Cardiac fibroblast (primary cell): ENCODE measurements at places on chromosomes 12 and 14.

DNA sequence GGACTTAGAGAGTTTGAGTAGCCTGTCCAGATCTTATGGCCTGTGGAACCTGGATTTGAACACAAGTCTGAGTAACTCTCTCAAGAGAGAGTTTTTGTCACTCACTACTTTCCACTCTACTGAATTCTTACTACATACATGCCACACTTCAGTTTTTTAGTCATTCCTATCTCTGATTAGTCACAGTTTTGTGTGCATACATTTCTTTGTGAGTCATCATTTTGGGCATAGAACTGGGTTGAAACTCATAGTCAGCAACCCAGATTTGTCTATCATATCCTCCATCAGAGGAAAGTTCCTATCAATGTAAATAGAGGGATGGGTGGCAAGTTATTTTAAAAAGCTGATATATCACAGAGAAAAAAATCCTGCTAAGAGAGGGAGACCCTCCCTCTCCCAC lies 42.9 kb downstream of the FLRT2 start:
- DNase-seq: peak; percentile 75

DNA sequence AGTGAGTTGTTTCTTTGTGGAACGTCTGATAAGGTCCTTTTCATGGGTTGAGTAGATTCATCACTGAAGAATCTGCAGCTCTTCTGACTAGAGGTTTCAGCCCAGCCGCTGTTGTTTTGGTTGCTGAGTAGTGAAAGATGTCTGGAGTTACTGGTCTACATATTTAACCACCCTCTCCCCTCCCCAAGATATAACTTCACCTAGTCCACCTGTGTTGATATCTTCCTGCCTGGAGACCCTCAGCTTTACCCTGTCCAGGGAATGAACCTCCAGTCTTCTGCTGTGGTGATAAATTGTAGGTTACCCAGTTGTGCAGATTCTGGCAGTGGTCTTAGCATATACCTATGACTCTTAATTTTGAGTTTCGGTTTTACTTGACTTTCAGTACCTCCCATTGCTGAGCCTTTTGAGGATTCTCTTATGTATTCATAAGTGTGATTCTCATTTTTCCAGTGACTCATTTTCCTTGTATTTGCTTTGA lies 62.9 kb downstream of the CCDC91 start:
- peak; percentile 72 for DNase-seq

GRCh38 chr14:105617201-105617777 lies 90.9 kb downstream of the TMEM121 start:
- DNase-seq: no peak

- no peak for DNase-seq
Measured at GRCh38 chr14:65304963-65305362, 107.6 kb upstream of the FUT8 start.

GRCh38 chr14:21205026-21205677 lies 49.3 kb upstream of the OR5AU1 start:
- no peak for DNase-seq

DNA sequence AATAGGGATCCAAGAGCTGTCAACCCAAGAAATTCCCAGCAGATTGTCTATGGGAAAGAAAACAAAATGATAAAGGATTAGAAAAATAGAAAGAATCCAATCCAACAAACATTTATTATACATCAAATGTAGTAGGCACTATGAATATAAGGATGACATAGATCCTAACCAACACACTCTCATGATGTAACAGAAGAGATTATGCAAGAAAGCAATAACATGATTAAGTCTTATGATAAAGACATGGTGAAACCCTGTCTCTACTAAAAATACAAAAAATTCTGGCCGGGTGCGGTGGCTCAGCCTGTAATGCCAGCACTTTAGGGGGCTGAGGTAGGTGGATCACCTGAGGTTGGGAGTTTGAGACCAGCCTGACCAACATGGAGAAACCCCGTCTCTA lies 2.7 kb downstream of the MED6 start:
- no peak for DNase-seq

- DNase-seq: no peak
Measured at GRCh38 chr12:65759735-65760134, 64.5 kb upstream of the HMGA2 start.

DNA sequence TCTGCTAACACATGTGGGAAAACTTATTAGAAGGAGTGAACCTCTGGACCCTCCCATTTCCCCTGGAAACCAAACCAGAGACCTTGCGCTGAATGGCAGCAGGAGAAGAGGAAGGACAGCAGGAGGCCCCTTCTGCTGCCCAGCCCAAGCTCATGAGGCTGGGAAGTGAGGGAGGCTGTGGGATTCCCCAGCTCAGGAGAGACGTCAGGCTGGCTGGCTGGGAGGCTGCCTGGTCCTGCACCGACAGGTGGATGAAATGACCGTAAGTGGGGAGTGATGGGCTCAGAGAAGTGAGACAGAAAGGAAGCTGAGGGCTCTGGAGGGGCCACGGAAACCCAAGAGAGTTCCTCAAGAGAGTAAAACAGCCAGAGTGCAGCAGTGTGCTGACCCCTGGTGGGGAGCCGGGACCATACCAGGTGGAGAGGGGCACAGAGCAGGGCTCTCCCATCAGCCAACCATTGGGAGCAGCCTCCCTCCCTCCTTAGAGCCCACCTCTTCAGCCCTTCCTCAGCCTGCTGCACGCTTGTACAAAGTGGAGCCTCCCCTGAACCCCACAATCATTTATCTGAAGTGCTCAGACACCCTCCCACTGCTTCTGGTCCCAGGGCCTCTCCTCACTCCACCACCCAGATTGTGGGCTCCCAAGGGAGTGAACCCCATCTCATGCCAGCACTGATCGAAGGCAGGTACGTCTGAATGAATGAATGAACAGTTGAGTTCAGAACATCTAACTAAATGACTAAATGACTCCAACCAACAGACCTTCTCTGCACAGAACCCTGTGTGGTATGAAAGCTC lies 14.0 kb downstream of the TAMALIN start:
- DNase-seq: peak; percentile 49

DNA sequence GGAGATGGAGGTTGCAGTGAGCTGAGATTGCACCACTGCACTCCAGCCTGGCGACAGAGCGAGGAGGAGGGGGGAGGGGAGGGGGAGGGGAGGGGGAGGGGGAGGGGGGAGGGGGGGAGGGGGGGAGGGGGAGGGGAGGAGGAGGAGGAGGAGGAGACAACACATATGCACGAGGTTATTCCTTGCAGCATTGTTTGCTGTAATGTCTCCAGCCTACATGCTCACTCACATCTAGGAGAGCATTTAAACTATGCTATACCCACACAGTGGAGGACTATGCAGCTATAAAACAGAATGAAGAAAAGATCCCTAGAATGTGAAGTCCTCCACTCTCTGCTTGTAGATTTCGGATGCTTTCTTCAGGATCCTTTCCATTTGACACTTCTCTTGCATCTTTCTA lies 3.5 kb upstream of the HIGD1C start:
- DNase-seq: no peak

DNA sequence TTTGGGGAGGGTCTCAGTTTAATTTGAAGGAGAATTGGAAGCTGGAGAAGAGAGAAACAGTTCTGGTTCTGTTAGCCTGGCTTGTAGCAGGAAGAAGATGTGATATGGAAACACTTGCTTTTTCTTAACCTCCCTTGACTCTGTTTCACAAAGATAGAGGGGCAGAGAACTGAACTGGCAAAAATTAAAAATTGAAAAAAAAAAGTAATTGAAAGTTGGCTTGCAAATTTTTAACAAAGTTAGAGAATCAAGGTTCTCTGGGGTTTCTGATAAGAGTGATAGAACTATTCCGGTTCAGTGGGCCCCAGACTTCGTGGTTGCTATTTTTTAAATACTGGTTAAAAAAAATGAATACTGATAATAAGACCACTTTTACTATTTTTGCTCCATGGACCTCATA lies 2.8 kb downstream of the CRADD start:
- DNase-seq: no peak

DNA sequence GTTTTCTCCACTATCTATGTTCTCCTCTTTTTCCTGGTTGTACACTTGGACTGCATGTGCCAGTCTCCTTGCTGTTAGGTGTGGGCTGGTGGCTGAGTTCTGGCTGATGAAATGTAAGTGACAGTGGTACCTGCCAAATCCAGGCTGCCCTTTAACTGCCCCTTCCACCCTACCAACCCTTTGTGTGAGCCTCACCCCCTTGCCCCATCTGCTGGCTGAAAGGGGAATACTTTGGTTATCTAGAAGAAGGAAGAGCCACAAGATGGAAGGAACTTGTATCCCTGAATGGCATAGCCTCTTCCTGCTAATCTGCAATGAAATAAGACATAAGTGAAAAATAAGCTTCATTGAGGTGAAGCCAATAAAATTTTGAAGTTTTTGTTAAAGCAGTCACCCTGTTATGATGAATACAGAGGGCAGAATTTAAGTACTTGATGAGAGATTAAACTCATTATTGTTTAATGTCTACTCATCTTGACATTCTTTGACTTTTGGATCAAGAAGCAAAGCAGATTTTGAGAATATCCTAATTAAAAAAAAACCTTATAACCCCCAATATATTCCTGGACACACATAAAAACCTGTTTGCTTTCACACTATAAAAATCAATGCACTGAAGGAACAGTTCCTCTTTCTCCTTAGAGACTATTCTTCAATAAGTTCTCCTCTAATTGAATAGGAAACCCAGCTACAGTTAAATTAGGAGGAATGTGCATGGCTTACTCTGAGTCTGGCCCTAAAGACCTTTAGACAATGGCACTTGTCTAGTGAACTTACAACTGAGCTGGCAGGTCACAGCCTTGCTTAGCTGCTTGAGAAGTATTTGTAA lies 262.6 kb upstream of the BTG1 start:
- peak; percentile 47 for DNase-seq

GRCh38 chr14:22807432-22808087 lies 7.7 kb downstream of the SLC7A7 start:
- no peak for DNase-seq

DNA sequence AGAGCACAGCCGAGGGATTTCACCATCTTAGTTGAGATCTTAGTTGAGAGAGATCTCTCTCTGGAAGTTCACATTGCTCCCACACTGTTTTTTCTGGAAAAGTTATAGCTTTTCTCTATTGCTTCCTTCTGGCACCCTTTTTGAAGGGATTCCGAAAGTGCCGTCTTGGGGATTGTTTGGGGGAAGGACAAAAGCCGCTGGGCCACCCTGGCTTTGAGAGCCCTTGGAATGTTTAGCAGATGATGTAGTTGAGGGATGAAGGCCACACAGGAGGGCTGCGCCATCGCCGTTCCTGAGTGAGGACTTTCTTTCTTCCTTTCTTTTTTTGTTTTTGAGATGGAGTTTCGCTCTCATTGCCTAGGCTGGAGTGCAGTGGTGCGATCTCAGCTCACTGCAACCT lies 17.7 kb downstream of the PLEKHG3 start:
- DNase-seq: no peak

- no peak for DNase-seq
Measured at GRCh38 chr12:7282844-7283243, 21.0 kb upstream of the ACSM4 start.

GRCh38 chr14:84760489-84761126 lies 769.3 kb upstream of the FLRT2 start:
- no peak for DNase-seq

DNA sequence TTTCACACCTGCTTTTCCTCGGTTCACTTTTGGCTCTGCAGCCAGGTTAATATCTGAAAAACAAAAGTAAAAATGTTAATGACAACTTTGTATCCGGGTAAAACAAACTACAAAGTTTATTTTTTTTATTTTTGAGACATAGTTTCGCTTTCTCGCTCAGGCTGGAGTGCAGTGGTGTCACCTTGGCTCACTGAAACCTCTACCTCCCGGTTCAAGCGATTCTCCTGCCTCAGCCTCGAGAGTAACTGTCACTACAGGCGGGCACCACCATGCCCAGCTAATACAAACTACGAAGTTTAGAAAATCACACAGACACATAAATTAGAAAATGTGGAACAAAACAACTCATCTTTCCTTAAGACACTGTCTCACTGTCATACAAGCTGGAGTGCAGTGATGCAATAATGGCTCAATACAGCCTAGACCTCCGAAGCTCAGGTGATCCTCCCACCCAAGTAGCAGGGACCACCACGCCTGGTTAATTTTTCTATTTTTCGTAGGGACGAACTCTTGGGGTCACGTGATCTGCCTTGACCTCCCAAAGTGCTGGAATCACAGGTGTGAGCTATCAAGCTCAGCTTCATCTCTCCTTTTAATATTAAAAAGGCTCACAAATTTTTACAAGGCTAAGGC lies 38.1 kb downstream of the HNRNPC start:
- DNase-seq: no peak

DNA sequence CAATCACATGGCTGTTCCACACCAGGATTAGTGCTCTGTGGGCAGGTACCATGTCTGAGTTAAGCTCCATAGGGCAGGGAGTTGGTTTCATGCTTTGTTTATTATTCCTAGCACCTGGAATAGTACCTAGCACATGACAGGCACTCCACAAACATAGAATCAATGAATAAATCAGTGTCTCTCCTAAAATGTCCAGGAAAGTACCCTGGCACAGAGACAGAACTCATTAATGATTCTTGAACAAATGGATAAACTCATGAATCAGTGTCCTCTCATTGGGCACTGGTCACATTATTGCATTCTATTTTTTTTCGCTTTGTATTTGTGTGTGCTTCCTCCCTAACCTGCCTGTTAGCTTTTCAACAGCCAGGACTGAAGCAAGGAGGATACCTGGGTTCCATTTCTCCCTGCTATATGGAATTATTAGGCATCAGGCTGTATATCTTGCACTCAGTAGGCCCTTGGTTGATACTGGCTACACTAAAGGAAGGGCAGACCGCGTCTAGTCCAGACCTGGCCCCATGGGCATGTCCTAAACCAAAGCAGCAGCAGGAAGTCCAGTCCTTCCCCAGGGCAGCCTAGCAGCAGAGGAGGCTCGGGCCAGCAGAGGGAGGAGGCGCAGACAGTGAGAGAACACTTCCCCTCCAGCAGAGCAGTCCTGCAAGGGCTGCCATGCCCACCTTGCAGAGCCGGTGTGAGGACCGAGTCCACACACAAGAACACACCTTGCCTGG lies 18.4 kb downstream of the HDAC7 start:
- DNase-seq: peak; percentile 38

DNA sequence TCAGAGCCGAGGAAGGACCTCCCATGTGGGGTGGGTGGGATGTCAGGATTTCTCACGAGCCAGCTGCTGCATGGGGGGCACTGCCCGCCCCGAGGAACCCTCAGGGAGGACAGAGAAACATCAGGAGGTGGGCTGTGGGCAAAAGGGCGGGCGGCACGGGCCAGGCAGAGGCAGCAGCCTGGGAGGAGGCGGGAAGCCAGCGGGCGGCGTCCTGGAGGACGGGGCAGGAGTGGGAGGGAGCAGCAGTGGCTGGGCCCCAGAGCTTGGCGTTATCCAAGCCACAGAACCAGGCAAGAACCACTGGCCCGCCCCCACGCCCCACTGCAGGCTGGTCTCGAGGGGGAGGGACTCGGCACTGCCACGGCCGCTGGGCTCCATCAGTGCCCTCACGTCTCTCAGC lies 2.4 kb downstream of the C14orf180 start:
- no peak for DNase-seq

GRCh38 chr12:96260231-96260630 lies 66.1 kb downstream of the ELK3 start:
- no peak for DNase-seq

GRCh38 chr12:31321186-31321896 lies 4.6 kb downstream of the SINHCAF start:
- no peak for DNase-seq

- peak; percentile 24 for DNase-seq
Measured at GRCh38 chr14:103188810-103189480, 65.7 kb downstream of the TNFAIP2 start.

- DNase-seq: peak; percentile 51
Measured at GRCh38 chr14:61752626-61753025, 9.6 kb upstream of the SNAPC1 start.
